ENCODE measurements at places on chromosomes 1 and 21.

GRCh38 chr1:11979028-11979850, 1.0 kb upstream of the MFN2 start:
- no peak for DNase-seq

DNA sequence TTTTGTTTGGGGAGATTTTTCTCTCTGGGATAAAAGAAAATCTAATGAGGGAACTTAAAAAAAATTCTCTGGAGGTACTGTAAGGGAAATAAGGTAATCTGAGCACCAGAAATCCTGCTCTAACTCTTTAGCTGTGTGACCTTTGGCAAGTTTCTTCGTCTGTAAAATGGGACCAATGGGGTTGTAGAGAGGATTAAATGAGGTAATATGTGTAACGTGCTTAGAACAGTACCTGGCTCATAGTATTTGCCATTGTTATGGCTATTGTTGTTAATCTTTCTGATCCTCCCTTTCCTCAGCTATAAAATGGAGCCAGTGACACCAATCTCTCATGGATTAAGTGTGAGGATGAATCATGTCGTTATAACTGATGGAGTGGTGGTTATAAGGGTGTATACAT, 845 bp upstream of the KLHDC8A start:
- DNase-seq, result no peak

DNA sequence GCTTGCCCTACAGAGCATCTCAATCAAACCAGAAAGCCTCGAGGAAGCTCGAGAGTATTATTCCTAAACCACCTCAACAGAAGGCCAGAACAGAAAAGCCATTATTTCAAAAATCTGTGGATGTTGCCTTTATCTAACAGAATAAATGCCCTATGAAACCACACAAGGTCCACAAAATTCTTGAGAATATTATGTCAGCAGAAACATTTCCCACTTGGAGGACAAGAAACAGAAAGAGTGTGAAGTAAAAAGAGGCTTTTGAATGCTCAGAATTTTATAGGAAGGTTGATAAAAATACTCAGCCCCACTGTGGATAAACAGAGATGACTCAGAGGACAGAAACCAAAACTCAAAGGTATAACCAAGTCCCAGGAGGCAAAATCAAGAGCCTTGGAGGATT, 146.4 kb upstream of the LRRC7 start:
- no peak for DNase-seq

GRCh38 chr1:99727575-99728185, 38.8 kb downstream of the FRRS1 start:
- no peak for DNase-seq

GRCh38 chr1:233140499-233140898, 155.0 kb downstream of the PCNX2 start:
- DNase-seq, result no peak

DNA sequence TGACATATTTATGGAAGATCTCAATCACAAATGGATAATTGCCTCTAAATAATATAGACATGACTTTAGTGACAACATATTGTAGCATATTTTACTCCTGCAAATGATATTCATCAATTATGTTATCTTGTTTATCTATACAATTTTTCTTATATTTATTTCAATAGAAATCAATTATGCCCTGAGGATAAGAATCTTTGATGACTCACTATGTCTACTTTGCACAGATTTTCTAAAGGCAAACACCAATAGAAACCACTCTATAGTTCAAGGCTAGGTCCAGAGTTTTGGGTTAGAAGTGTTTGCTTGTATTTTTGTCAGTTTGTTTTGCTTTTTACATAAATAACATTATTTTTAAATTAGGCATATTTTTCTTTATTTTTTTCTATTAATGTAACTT, 879.0 kb downstream of the LTN1 start:
- DNase-seq, result no peak

DNA sequence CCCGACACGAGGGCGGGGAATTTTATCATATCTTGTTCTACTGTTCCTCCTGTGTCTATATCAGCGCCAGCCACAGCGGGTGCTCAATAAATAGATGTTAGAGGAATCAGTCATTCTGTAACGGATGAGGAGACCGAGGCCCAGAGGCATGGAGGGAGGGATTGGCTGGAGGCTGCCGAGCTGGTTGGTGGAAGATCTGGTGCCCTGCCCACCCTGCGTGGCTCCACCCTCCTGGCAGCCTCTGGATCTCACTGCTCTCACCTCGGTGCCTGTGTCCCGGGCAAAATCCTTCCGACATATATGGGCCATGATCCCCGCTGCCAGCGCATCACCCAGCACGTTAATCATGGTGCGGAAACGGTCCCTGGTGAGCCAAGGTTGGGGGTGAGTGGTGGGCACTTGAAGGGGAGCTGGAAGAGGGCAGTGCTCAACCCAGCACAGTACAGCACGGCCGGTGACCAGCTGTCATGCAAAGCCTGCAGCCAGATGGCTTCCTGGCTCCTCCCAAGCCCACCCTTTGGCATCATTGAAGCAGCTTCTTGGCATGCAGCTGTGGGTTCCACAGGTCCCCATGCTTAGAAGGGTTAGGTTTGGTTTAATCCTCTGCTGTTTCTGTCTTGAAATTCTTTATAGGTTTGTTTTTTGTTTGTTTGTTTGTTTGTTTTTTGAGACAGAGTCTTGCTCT, 26.7 kb downstream of the PODN start:
- DNase-seq, result no peak

DNA sequence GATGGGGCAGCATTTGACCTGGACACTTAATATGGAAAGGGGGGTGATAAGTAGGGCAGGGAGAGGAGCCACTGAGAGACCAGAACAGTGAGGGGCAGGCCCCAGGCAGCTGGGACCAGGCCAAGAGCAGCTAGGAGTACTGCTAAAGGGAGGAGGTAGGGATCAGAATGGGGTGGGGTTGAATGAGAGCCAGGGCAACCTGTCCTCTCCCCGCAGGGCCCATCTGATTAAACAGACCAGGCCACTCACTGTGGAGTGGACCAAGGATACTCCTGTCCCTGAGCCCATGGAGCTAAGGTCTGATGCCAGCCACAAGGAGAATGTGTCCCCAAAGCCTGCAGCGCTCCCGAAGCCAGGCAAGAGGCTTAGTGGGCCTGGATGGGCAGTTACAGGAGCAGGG, 2.1 kb downstream of the C1orf167 start:
- no peak for DNase-seq

GRCh38 chr1:53600561-53600960, 138.4 kb downstream of the GLIS1 start:
- no peak for DNase-seq

GRCh38 chr1:45490121-45490625, 790 bp downstream of the TESK2 start:
- DNase-seq, result no peak

GRCh38 chr1:87236585-87236984, 92.1 kb upstream of the LMO4 start:
- no peak for DNase-seq

DNA sequence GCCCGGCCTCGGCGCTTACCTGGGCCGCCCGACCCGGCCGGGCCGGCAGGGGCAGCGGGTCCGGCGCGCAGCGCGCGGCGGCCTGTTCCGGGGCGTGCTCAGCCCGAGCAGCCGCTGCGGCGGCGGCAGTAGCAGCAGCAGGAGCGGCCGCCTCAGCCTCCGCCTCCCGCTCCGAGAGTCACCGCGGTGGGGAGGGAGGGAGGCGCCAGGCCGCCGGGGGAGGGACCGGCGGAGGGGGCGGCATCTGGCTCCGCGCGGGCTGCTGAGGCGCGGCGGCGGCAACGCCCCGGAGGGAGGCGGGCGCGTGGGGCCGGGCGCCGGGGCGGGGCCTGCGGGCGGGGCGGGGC, at the start of gene CTNNBIP1:
TSS of gene CTNNBIP1 (minus strand) at position 194 of the 347 bp plus-strand sequence. CDS start 38,205 bp downstream, outside the sequence.
- DNase-seq, result peak; percentile 79
